ENCODE measurements at places on chromosomes 13 and 19. TPM values are rescaled to one million over a fixed set of nuclear protein-coding genes. Genes with fewer than 3 reads are reported as not detected.

The ZNF345 gene
- total RNA-seq, result 2.0 TPM

The KIRREL2 gene
- under 0.01 TPM for total RNA-seq

The ZGLP1 gene
- total RNA-seq, result 0.67 TPM

The PDX1 gene
- total RNA-seq, result not detected

The KLF1 gene
- total RNA-seq, result not detected

The SLC10A2 gene
- total RNA-seq, result not detected

The PLK5 gene
- total RNA-seq, result not detected

The SH2D3A gene
- under 0.01 TPM for total RNA-seq

The CAPN12 gene
- total RNA-seq, result 0.50 TPM

The GNG7 gene
- total RNA-seq, result under 0.01 TPM

The ATP4B gene
- total RNA-seq, result not detected

The CGB5 gene
- total RNA-seq, result not detected

The FFAR3 gene
- not detected for total RNA-seq

The CYP4F3 gene
- not detected for total RNA-seq

The ZNF665 gene
- 2.1 TPM for total RNA-seq

The SYCN gene
- not detected for total RNA-seq

The NUP58 gene
- total RNA-seq, result 35.5 TPM

The RINL gene
- total RNA-seq, result 3.9 TPM

The GSX1 gene
- total RNA-seq, result not detected

The LRRC8E gene
- 5.9 TPM for total RNA-seq

The MIR17HG gene
- total RNA-seq, result 1.6 TPM
